ENCODE measurements at places on chromosomes 13 and 19.

DNA sequence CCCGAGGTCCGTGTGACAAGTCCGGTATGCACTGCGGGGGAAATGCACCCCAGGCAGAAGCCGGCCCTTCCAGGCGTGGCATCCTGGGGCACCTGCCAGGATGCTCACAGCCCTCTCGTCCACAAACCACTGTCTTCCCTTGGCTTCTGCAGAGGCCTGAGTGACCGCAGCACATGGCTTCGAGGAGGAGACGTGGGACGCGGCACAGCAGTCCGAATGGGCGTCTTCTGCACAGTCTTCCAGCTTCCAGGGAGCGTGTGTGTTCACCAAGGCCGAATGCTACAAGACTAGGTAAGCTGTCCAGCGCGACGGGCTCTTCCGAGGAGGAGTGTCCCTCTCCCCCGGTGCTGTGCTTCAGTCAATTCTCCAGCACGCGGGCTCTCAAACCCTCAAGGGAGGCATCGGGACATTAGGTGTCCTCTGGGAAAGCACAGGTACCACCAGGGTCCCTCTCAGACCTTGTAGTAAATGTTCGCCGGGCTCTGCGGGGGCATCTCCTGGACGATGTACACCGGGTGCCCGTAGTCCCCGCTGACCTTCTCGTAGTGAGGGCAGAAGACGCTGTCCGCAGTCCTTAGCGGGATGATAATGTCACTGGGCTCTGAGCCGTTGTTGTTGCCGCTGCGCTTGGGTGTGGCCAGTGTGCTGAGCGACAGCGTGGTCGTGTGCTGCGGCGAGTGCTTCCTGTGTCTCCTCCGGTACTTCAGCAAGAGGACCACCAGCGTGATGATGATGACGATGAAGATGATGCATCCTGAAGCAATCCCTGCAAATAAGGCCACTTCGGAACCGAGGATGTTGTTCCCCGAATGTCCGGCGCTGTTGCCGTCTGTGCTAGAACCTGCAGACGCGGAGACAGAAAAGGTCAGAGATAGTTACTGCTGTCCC is 42.6 kb downstream of the EFNB2 start:
- no peak for DNase-seq

GRCh38 chr13:106507560-106508274 is 27.7 kb downstream of the EFNB2 start:
- DNase-seq = no peak

DNA sequence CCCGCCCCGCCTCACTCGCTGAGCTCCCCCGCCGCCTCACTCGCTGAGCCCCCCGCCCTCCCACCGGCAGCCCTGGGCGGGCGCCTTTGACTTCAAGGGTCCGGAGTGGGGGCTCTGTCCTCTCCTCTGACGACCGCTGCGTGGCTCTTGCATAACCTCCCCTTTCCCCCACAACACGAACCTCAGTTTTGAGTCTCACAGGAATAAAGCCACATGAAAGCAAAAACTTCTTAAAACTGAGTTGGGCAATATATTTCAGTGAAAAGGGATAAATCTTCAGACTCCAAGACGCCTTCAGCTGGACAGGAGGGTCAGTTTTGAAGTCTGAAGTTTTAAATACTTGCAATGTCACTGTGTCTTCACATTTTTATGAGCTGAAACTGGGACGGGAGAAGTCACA is 70.6 kb upstream of the C13orf46 start:
- no peak for DNase-seq

DNA sequence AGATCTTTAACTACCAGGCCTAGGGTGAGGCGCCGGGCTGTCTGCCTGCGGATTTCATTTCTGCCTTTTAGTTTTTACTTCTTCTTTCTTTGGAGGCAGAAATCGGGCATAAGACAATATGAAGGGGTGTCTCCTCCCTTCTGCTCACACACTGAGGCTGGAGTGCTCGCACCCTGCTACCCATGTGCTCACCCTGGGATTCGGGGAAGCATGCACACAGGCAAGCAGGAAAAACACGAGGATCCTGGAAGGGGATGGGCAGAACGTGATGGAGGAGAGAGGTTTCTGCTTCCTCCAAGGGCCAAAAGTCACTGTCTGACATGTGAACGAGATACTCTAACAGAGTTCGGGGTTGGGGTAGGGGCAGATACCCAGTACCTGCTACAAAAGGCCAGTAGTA is 28.4 kb downstream of the ZNF823 start:
- no peak for DNase-seq

DNA sequence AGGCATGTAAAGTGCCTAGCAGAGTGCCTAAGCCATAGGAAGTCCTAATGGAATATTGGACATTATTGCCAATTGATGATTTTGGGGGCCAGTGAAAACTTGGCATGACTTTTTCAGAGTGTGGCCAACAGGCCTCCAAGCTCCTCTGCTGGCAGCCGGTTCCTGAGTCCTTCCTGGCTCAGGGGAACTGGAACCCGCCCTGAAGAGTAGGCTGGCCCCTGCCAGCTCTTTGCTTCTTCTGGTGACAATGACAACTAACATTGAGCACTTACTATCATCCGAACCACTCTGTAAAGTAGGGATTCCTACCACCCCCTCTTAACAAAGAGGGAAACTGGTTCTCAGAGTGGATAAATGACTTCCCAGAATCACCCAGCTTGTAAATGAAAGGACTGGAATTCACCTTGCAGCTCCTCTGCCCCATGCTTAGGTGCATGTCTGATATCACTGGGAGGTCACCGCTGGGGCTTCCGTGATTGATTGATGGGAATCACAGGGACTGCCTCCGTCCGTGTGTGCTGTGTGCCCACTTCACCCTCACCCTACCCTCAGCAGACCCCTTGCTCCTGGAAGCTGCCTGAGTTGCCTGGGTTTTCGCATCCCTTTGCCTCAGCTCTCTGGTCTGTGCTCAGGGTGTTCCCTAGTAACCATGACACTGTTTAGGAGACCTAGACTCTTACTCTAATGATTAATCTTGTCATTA is 50.6 kb downstream of the TNFRSF19 start:
- no peak for DNase-seq

DNA sequence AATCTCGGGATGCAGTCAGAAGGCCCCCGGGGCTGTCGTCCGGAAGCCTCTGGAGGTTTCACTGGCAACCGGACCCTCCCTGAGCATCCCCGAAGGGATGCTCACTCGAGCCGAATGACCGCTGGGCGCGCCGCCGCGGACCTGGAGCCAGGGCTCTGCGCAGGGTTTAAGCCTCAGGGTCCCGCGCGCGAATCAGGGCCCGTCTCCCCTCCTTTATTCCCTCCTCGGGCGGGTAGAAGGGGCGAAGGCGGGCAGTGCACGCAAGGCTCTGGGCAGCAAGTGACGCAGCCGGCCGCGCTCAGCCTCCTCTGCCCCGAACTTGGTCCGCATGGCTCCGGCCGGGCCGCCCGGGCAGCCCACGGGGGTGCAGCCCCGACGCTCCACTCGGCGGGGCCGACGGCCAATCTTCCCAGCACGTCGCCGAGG is 572 bp downstream of the SHISA2 start:
- peak; percentile 37 for DNase-seq

DNA sequence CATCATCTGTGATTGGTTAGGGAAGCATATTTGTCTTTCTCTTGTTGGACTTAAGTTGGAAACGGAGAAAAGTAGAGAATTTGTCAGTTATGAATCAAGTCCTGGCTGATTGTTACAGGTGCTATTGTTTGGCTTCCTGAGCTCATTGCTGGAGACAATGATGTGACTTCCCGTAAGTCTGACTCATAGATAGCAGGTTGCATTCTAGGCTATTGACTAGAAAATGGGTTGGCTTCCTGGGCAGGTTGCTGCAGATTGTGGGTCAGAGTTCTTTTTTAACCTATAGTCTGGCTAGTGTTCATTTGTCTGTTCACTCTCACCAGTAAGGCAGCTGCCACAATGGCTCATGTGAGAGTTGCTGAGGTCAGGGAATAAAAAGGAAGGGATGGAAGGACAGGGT is 101.5 kb downstream of the CCNA1 start:
- no peak for DNase-seq

GRCh38 chr19:5059213-5059574 is 90.3 kb downstream of the KDM4B start:
- DNase-seq = no peak

DNA sequence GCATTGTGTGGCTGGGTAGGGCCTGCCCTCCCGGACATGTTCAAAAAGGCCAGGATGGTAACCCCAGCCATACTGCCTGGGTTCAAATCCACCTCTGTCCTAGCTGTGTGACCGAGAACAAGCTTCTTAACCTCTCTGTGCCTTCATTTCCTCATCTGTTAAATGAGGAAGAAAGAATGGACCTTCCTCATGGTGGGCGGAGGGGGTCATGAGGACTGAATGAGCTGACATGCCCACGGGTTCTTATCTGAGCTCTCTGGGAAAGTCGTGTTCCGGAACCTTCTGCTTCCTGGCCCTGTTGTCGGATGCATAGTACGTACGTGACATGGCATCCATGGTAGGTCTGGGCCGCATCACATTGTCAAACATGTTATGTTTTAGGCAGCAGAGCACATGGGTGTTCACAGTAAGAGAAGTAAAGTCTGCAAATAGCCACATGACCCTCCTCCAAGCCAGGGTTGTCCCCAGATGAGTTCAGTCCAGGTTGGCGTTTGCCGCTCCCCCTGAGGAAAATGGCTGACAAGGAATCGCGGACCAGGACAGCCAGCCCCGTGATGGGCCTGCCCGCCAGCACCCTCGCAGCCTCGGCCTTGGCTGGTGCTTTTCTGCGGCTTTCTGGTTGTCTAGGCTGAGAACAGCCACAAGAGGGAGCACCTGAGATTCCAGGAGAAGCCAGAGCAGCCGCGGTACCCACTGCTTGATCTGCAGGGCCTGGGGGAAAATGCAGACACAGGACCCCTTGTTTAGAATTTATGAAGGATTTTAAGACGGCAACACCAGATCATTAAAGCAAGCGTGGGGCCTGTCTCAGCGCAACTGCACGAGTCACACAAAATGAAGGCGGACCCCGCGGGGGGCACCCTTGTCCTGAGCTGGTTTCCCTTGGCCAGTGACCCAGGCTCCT is 2.4 kb upstream of the NTN5 start:
- peak; percentile 82 for DNase-seq

- no peak for DNase-seq
These were observed 5.0 kb downstream of the PPP1R37 start for GRCh38 chr19:45097776-45098520.

DNA sequence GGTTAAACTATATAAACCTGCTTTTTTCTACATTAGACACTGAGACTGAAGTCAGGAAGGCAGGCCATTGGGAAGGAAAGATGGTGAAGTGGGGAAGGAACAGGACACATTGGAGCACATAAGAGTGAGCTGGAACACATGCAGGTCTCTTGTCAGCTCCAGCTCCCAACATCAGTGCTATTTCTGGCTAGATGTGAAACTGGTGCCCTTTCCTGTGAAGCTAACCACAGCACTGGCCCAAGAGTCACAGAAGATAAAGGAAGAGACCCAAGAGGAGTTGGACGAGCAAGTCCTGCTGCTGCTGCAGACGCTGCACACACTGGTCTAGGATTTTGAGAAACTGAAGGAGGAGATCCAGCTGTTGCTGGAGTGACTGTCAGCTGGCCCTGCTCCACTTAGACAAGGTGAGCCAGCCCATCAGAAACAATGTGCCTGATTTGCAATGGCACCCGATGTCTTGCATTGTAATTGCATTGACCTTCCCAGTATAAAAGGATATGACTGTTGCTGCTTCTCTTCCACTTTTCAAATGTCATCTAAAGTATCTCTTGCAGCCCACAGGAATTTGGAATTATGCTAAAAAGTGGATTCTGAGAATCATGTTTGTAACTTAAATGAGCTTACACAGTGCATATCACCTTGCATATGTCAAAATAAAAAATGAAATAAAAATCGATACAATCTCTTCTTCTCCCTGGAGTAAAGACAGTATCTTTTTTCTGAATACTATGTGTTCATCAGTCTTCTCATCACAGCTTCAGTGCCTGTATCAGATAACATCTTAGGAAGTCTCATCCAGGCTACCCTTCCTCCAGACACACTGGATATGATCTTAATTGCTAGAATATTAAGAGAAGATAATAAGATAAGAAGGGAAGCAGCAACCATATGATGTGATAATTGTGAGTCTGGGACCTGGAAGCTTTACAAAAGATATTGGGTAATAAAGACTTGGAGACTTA is 230.7 kb upstream of the SPRY2 start:
- DNase-seq = no peak

DNA sequence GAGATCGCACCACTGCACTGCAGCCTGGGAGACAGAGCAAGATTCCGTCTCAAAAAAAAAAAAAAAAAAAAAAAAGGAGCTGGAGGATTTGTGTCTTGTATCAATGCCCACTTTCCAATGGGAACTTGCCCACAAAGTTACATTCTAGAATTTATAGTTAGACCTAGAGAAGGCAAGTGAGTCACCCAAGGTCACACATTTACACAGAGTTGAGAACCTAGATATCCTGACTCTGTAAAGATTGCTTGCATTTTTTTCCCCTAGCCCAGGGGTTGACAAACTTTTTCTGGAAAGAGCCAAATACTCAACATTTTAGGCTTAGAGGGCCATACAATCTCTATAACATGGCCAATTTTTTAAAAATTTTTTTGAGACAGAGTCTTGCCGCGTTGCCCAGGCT is 7.7 kb upstream of the BRD4 start:
- no peak for DNase-seq

- no peak for DNase-seq
These were observed at the start of gene DPF1 for GRCh38 chr19:38224014-38224862. TSS of gene DPF1 (minus strand) at chr19:38224222. CDS start at chr19:38224142, 80 bp downstream.

- no peak for DNase-seq
These were observed 105.8 kb downstream of the SOX1 start for GRCh38 chr13:112172641-112173251.

- no peak for DNase-seq
These were observed 54.6 kb downstream of the ARHGAP35 start for GRCh38 chr19:46915386-46915785.

DNA sequence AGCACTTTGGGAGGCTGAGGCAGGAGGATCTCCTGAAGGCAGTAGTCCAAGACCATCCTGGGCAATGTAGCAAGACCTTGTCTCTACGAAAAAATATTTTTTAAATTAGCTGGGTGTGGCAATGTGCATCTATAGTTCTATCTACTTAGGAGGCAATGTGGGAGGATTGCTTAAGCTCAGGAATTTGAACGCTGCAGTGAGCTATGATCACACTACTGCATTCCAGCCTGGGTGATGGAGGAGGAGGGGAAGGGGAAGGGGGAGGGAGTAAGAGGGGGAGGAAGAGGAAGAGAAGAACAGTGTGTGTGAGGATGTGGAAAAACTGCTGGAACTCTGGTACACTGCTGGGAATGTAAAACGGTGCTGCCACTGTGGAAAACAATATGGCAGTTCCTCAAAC is 9.2 kb upstream of the CLIP3 start:
- peak; percentile 47 for DNase-seq

DNA sequence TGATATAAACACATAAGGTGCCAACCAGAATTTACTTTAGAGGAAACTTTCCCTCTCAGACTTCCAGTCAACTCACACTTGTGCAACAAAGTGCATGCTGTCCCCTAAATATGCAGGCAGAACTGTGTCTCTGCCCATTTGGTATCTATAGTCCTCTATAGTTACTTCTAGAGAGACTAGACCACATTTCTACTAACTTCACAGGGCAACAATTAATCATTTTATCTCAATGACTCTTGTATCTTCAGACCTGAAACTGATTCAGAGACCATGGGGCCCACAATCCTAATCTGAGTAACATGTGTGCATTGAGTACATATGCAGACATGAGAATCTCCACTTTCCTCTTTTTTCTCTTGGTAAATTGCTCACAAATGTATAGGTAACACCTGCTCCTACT is 158.1 kb downstream of the ZNF486 start:
- no peak for DNase-seq

GRCh38 chr19:46394402-46394797 is 19.0 kb downstream of the CCDC8 start:
- DNase-seq = no peak

All from thyroid gland (tissue), 4 donors.